Vagina (tissue), 2 donors: ENCODE measurements at places on chromosomes 12 and 14.

GRCh38 chr12:16166563-16167470, 110.7 kb downstream of the SLC15A5 start:
- no peak for DNase-seq

GRCh38 chr12:126747530-126748149, 1519.3 kb upstream of the TMEM132C start:
- no peak for DNase-seq

DNA sequence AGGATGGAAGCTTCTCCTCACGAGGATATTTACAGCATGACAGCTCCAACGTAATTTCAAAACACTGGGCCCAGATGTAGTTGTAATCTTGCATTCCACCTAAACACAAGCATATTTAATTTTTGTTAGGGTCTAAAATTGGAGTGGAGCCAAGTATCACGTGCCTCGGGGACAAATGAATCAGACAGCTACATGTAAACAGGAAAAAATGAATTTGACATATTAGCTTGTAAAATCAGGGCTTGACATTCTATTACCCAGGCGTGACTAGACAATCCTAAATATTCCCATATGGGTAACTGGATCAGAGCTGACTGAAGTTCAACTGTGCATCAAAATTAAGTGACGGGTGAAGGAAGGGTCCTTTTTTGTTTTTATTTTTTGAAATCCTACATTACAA, 59.0 kb downstream of the MDM2 start:
- no peak for DNase-seq

DNA sequence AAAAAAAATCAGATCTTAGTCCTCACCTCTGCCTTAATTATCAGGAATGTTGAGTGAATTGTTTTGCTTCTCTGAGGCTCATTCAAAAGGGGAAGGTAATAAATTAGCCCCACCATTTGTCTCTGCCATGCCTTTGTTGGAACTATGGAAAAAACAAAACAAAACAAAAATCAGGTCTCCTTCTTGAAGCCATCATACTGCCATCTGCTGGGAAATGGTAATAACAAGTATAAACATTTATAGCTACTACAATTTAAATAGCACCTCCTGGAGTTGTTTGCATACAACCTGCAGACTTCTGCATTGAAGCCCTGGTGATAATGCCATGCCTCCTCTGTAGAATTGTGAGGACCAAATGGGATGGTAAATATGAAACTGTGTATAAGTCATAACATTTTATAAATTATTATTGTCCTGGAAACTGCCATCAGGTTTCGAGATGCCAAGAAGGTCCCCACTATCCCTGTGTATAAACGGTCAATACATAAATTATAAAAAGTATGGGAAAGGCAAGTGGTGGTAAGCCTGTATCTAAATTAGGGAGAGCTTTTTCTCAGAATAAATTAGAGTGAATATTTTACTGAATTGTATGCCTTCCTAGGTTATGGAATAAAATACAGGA, 87.2 kb upstream of the FGD4 start:
- no peak for DNase-seq
